Activated naive CD4-positive, alpha-beta T cell treated with anti-CD3 and anti-CD28 coated beads, Interleukin-2, amount 10 ng/mL, durations not matched to agents 7 days and 5 days (primary cell): ENCODE measurements at places on chromosomes 5 and 9.

DNA sequence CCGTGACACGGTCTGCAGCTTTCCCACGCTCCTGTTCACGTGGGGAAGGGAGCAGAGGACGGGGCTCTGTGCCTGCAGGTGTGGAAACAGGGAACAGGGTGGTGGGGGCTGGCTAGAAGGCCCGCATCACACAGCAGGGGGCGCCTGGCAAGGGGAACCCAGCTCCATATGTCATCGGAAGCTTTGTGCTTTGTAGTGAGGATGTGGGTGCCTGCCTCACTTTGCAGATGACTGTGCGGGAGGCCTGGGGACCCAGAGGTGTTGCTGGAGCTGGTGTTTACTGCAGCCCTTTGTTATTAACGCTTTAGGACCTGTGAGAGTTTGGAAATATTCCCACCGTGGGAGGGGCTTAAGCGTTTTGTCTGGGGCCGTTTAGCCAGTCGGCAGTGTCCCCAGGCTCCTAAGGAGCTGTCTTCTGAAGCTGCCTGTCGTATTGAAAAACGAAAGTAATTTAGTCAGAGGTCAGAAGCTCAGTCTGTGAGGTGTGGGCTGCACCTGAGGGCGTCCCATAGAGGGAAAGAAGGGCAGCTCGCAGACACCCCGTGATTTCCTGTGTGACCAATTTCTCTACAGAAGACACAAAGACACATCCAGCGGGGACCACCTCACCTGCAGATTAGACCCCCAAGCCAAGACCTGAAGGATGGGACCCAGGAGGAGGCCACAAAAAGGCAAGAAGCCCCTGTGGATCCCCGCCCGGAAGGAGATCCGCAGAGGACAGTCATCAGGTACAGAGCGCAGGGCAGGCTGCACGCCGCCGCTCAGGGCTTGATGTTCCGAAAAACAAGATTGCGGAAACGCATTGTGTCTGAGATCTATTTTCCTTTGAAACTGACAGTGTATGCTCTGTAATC lies 9.1 kb downstream of the MAN1B1 start:
- peak; percentile 93 for DNase-seq

DNA sequence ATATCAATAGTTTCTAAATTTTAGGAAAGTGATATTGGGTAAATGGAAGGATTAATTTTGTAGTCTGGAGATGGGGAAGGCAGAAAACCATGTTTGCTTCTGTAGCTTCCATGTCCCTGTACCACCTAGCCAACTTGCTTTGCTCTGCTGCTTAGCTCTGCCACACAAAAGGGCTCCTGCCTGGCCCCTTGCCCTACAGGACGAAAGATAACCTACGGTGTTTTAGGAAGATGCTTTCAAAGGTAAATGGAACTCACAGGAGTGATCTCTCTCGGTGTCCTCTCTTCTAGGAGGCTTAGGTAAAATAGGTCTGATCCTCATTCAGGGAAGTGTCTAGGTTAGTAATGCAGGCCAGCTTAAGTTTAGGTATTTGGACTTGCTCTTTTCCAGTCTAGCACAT lies 37.8 kb upstream of the DMXL1 start:
- DNase-seq: no peak

DNA sequence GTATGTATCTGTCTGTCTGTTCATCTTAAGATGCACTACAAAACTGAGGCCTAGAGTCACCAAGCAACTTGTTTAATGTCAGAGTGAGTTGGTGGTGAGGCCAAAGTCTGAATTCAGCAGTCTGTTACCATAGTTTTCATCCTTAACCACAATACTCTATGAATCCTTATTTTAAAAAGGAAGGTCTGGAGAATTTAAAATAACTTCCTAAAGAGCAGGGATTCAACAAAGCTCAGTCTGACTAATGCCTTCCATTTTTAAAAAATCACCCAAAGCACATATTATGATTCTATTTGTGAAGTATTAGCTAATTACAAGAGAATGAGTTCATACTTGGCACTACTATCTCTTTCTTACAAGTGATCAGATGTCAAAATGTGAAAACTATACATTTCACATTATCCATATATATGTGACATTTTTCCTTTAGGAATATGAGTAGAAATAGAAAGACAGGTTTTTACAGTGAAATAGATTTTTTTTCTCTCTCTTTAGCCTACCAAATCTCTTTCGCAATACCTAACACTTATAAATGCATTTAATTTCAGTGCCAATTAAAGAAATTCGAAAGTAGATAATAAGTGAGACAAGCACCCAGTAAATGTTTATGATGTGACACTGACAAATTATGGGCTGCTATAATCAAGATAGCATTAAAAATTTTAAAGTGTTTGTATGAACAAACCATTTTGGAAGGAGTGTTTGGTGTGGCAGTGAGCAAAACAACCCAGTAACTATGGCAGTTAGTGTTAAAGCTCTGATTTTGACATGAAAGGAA lies 102.3 kb upstream of the CDKN2B start:
- no peak for DNase-seq

GRCh38 chr5:4019841-4020240 lies 424.2 kb downstream of the IRX1 start:
- no peak for DNase-seq

DNA sequence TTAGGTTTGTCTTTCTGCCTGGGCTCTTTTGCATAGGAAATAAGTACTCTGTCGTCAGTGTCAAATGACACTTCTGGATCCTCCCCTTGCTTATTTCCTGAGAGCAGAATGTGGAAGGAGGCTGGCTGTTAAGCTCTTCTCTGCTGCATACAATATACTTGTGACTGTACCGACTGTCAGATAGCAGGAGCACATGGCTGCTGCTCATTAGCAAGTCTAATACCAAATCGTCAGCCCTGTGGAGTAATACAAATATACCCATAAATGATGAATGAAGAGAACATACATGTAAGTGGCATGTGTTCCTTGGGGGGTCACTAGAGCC lies at the start of gene GPR151:
TSS of gene GPR151 (minus strand) at position 40 of the 325 bp plus-strand sequence. CDS start 77 bp downstream, outside the sequence.
- DNase-seq: no peak

DNA sequence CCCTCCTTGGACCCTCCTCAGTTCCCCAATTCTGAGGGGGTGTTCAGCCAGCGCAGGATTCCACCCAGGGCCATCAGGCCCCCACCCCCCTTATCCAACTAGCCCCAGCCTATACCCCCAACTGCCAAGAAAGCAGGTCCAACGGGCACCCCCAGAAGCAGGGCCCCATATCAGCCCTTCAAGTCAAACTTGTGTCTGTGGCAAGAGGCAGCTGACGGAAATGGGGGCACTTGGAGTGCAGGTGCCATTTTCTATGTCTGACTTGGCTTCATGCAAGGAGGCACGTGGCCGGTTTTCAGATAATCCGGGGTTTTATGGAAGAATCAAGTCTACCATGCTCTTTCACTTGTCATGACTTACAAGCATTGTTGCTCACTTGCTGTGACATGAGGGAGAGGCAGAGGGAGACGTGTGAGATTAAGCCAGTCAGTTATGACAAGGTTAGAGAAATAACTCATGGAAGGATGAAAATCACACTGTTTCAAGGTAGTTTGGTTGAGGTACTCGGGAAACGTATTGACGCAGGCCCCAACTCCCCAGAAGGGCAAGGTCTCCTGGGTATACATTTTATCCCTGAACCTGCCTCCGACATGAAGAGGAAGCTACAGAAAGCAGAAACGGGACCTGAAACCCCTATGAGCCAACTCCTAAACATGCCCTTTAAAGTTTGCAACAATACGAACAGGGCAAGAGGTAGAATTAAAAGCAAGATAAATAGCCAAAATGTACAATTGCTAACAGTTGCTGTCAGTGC lies 26.5 kb upstream of the CLPTM1L start:
- no peak for DNase-seq

GRCh38 chr5:77840930-77841329 lies 64.8 kb upstream of the TBCA start:
- no peak for DNase-seq

GRCh38 chr5:114928644-114929462 lies 240.9 kb downstream of the TRIM36 start:
- no peak for DNase-seq

DNA sequence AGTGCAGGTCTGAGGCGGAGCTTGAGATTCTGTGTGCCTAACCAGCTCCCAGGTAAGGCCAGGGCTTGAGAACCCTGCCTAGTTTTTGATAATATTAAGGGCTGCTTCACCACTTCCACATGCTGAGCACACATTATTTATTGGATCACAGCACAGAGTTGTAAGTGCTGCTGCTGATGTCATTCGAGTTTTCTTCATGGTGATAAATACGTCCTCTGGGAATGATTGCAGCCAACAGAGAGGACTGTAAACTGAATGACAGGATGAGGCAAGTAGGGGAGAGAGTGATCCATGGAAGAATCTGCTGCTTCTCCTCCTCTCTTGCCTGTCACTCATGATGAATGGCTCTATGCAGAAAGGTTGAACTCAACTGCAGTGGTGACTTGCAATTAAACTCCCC lies 77.9 kb upstream of the VPS13A start:
- DNase-seq: no peak

DNA sequence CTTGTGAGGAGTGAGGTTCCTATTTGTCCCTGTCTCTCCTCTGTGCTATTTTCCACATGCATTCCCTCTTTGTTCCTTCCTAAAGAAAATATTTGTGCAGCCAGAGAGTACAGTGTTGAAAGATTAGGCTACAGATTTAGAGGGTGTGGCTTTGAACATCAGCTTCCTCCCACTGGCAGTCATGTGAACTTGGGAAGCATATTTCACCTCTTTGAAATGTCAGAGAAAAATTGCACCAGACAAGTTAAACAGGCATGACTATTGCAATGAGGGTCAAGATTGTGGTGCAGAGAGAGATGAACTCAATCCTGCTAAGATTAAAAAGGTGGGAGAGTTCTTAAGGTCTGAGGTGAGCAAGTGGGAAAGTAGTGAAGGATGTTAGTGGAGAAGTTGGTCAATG lies 641.0 kb downstream of the DNAH5 start:
- DNase-seq: no peak

- DNase-seq: no peak
These were observed 59.6 kb downstream of the TSTD2 start for GRCh38 chr9:97573482-97574073.

- DNase-seq: no peak
These were observed at the start of gene LOX for GRCh38 chr5:122078116-122079110. Gene LOX, minus strand, starts transcription at chr5:122078259. Its CDS starts 274 bp downstream, at chr5:122077985.

DNA sequence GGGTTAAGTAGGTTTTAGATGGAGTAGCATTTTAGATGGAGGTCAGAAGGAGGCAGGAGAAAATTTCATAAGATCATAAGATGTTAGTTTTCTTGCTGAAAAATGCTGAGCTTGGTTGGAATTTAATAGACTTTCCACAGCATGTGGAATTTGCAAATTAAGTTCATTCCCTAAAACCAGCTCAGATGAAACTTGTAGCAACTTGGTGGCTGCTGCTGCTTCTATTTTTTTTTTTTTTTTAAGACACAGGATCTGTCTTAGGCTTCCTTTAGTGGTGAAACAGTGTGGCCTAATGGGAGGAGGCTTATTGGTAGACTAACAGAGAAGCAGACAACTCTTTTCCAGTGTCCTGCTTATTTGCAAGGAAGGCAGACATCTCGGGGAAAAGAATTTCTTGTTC lies 154.5 kb downstream of the AOPEP start:
- no peak for DNase-seq

GRCh38 chr9:76654051-76654461 lies 110.2 kb upstream of the PCA3 start:
- DNase-seq: no peak

GRCh38 chr5:97141031-97141430 lies 1.4 kb downstream of the LIX1 start:
- no peak for DNase-seq

DNA sequence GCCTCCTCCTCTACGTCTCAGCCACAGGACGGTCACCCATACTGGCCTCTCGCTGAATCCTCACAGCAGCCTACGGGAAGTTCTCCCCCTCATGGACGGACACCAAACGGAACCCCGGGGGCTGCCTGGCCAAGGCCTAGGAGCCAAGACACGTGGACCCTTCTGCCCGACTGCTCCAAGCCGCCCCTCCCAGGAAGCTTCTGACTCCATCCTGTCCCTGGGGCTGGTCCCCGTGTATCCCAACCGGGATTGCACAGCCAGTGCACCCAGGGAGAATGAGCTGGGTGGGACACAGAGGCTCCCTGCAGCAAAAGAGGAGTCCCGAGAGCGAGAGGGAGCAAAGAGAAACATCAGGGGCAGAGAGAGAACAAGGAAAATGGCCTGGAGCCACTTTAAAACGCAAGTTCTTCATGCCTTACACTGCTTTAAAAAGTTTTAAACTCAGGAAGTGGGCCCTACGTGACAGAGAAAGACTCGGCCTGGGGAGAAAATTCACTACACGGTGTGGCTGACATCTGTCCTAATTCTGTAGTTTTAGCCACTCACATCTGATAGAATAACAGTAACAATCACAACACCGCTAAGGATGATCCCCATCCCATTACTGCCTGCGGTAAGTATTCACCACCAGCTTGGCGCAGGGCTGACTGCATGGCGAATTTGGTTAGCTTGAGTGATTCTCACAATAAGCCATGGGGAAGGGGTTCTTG lies 3.0 kb downstream of the FAM78A start:
- no peak for DNase-seq

GRCh38 chr5:54307583-54307982 lies 2.8 kb downstream of the ARL15 start:
- DNase-seq: no peak

GRCh38 chr5:88845081-88845697 lies 37.8 kb downstream of the MEF2C start:
- DNase-seq: no peak

DNA sequence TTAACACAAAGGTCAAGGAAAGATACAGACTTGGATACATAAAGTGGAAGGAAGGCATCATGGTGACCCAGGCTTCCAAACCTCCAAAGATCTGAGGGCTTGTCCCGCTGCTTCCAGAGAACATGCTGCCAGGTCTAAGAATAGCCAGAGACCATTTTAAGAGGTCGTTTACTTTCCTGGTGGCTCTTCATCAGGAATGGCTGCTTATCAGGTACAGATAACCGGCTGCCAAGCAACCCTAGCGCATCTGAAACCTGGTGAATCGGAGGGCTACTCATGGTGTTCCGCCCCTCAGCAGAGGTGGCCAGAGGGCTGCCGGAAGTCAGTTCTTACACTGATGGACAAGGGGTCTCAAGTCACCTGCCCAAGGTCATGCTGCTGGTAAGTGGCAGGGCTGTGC lies 251.3 kb upstream of the DAP start:
- no peak for DNase-seq

- DNase-seq: no peak
These were observed 872 bp upstream of the SMIM3 start for GRCh38 chr5:150777685-150778084.
